ENCODE measurements at places on chromosomes 16 and 17.

DNA sequence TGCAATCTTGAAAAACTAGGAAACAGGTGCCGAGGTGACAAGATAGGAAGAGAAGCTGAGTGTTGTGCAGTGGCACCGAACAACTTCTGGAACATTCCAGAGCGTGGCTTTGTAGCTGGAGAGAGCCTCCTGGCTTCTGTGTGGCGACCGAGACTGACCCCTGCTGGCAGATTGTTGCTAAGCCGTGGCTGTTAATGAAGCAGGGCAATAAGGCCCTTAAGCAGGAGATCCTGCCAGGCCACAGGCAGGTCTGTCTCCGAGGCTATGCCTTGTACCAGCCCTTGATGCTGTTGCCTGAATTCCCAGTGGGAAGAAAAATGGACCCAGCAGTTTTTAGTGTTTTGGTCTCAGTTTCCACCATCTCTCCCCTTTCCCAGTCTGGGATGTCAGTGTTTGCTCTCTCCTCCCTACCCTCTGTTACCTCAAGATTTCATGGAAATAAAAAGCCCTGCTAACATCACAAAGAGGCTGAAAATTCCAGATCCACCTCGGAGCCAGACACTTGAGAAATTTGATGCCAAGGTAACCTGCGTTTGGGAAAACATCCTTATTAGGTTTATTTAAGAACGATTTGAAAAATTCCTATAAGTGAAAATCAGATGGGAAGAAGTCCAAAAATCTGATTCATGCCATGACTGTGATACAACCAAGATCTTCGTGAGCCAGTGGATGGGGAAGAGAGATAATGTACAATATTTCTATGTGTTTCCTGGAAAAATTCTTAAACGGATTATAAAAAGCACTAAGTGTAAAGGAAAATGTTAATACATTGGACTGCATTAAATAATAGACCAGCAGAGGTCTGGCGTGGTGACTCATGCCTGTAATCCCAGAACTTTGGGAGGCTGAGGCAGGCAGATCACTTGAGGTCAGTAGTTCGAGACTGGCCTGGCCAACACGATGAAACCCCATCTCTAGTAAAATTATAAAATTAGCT is 265.1 kb downstream of the PRKCA start:
- DNase-seq: peak; percentile 87

DNA sequence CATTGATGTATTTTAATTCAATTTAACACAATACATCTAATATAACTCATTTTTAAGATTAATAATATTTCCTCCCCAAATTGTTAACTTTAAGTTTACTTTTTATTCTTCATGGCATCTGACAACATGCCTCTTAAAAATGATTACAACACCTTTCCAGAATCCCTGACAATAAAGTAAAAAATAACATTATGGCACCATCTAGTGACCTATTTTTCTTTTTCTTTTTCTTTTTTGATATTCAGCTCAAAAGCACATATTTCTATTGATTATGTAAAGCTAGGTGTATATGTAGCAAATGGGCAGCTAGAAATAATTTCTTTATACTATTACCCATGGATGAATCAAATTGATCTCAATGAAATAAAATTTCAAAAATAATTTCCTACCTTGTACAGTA is 834.3 kb upstream of the CDH8 start:
- DNase-seq: no peak

- DNase-seq: no peak
These were observed 29.2 kb upstream of the PHB1 start for GRCh38 chr17:49443862-49444261.

DNA sequence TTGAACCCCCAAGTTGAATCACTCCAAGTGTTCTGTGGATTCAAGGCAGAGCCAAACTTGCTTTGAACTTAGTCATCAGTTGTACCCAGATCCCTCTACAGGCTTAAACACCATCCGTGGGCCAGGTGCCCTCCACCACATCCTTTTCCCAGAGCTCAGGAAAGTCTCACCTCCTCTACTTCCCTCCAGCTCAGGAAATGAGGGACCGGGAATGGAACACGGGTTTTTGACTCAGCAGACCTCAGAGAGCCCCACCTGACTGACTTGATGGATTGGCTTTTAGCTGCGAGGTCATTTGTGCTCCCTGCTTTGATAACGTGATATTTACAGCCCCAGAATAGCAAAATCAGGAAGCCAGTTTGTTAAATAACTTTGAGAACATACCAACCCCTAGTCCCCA is 20.1 kb downstream of the GID4 start:
- no peak for DNase-seq

GRCh38 chr17:31235110-31235509 is 61.9 kb downstream of the OMG start:
- DNase-seq: no peak

DNA sequence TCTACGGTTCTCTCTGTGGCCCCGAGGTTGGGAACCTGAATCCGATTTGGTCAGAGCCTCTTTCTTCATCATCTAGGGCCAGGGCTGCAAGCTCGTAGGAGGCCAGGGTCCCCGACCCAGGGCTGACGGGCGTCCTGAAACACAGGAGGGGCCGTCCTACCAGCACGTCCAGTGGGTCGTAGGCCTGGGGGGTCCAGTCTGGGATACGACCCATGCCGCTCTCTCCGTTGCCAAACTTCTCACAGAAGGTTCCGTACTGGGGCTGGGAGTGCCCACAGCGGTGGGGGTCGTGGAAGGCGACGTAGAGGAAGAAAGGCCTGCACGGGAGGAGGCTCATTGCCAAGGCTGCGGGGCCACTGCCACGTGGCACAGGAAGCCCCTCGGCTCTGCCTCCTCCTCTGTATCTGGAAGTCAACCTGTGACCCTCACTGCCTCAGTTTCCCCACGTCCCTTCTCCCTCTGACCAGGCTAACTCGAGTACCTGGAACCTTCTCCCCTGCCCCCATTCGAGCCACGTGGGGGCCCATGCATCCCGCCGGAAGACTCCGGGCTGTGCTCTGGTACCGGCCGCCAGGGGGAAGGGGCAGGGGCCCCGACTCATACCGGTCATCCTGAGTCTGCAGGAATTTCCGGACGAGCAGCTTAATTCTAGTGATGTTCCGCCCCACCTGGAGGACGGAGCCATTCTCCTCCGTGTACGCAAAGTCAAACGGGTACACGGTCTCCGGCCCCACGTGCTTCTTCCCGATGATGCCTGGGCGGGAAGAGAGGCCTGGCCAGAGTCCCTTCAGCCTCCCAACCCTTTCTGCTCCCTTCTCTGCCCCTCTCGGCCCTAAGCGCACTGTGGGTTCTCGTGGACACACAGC is 5.9 kb downstream of the SGSH start:
- no peak for DNase-seq

DNA sequence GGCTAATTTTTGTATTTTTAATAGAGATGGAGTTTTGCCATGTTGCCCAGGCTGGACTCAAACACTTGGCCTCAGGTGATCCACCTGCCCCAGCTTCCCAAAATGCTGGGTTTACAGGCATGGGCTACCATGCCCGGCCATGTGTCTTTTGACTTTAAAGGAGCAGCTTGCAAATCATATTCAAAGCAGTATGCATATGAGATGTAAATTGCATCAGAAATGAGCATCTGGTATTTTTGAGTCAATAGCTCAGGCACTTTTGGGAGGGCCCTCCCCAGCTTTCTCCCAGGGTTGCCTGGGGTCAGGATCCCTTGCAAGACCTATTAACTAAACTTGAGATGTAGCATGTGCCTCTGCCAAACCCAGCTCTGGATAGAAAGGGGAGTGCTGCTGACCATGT is 21.5 kb downstream of the EPOP start:
- no peak for DNase-seq

- no peak for DNase-seq
These were observed 43.1 kb upstream of the SEC14L1 start for GRCh38 chr17:77097631-77098180.

DNA sequence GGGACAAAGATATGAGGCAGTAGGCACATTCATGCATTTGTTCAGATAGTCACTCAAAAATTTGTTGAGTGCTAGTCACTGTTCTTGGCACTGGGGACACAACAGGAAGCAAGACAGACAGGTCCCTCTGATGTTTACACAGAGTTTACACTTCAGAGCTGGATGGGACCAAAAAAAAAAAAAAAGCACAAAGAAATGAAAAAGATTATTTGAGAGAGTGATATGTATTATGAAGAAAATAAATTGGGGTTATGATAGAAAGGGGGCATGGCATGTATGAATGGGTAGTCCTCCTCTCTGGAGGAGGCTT is 3.5 kb upstream of the YPEL2 start:
- no peak for DNase-seq

DNA sequence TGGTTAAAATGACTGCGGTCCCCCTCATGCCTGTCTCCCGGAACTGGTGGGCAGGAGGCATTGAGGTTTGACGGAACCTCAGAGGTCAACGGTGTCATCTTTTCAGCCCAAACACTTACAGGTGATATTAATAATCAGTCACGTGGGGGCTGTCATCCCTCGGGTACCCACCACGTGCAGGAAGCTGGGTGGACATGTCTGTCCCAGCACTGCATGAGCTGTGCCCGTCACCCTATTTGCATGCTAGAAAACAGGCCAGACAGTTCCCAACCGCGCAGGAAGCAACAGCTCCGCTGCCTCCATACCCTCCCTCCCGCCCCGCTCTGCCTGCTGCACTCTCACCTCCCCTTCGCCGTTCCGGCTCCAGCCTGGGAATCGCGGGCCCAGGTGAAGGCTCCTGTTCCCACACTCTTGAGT is 1.4 kb downstream of the SYNGR3 start:
- DNase-seq: peak; percentile 57

GRCh38 chr17:2906901-2907300 is 110.7 kb downstream of the RAP1GAP2 start:
- DNase-seq: no peak

- DNase-seq: no peak
These were observed 458.7 kb upstream of the EEF2KMT start for GRCh38 chr16:5556158-5556810.

DNA sequence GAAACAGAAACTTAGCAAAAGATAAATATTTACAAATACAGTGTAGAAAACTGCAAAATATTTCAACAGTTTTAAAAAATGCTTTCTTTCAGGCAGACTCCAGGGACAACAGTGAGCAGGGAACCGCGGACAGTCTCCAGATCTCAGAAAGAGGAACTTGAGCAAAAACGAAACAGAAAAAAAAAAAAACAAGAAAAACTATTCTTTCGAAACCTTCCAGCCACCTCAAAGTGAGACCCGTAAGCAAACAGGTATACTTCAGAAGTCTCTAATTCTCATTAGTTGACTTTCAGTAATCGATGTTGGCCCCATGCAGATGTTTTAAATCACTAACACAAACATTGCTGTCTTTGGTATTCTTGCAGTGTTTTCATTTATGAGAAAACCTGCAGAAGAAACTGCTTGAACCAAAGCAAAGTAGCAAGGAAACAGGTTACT is 15.7 kb upstream of the CCL1 start:
- DNase-seq: no peak

GRCh38 chr17:5809580-5810188 is 225.4 kb upstream of the NLRP1 start:
- peak; percentile 31 for DNase-seq

- peak; percentile 99 for DNase-seq
These were observed 55.3 kb downstream of the TUBD1 start for GRCh38 chr17:59837308-59838051.

GRCh38 chr17:76239538-76240274 is 587 bp downstream of the RNF157 start:
- DNase-seq: peak; percentile 45

- no peak for DNase-seq
These were observed 14.7 kb upstream of the KLHL36 start for GRCh38 chr16:84633622-84634021.

DNA sequence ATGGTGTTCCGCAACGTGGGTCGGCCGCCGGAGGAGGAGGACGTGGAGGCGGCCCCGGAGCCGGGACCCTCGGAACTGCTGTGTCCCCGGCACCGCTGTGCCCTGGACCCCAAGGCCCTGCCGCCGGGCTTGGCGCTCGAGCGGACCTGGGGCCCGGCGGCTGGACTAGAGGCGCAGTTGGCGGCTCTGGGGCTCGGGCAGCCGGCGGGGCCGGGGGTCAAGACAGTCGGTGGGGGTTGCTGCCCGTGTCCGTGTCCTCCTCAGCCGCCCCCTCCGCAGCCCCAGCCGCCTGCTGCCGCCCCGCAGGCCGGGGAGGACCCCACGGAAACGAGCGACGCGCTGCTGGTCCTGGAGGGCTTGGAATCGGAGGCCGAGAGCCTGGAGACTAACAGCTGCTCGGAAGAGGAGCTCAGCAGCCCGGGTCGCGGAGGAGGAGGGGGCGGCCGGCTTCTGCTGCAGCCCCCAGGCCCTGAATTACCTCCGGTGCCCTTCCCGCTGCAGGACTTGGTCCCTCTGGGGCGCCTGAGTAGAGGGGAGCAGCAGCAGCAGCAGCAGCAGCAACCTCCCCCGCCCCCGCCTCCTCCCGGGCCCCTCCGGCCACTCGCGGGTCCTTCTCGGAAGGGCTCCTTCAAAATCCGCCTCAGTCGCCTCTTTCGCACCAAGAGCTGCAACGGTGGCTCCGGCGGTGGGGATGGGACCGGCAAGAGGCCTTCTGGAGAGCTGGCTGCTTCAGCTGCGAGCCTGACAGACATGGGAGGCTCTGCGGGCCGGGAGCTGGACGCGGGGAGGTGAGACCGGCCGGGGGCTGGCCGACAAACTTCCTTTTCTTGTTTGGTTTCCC is 821 bp downstream of the SOCS7 start:
- peak; percentile 69 for DNase-seq

GRCh38 chr16:19520861-19521331 is 1.0 kb downstream of the GDE1 start:
- DNase-seq: no peak

All from GM23338 (cell line).